GM19239 (cell line): ENCODE measurements at places on chromosomes 1 and 21.

DNA sequence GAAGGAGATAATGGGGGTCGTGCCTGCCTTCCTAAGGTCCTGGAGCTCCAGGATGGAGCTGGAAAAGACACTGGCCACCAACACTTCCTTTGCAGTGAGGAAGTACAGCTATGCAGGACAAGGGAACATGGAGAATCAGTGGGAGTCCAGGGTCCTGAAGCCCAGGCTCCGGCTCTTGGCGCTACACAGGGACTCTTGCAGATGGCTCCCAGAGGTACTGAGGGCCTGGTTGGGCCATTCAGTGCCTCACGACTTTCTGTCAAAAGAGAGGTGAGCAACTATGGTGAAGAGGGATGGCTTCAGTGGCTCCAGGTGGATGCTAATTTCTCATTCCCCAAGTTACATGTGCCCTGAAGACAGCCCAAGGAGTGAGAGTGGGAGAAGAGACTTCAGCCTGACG is 1.8 kb upstream of the ETNK2 start:
- DNase-seq: no peak

DNA sequence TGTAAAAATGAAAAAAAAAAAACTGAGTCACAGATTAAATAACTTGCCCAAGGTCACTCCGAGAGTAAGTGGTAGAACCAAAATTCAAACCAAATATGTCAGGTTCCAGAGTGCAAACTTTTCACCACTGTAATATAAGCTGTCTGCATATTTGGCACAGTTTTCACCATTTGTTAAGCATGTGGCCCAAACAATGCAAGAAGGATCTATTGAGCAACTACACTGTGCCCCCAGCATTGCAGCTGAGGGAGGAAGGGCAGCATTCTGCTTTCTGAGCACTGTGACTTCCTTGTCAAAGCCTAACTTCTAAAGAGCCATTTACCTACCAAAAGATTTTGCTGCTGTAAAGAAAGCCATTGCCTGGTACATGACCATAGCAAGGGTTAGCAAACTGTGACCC is 133.4 kb downstream of the SYT2 start:
- DNase-seq: no peak

DNA sequence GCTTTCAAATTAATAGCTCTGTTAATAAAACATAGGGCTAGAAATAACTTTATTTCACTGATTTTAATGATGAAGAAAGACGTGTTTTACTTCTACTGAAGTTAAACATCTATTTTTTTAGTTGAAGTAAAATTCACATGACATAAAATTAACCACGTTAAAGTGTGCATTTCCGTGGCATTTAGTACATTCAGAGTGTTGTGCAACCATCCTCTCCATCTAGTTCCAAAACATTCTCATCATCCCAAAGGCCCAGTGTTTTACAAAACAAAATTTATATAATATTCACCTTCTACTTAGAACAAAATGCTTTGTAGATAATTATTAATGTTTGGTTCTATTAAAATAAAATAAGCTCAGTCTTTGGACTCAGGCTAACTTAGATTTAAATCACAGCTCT is 108.5 kb upstream of the GNG12 start:
- DNase-seq: no peak

GRCh38 chr1:175889848-175890247 is 146.5 kb upstream of the TNR start:
- no peak for DNase-seq

- no peak for DNase-seq
These were observed 65.6 kb upstream of the ERRFI1 start for GRCh38 chr1:8091691-8092090.

- no peak for DNase-seq
These were observed 10.1 kb upstream of the TMEM52 start for GRCh38 chr1:1929102-1929638.

DNA sequence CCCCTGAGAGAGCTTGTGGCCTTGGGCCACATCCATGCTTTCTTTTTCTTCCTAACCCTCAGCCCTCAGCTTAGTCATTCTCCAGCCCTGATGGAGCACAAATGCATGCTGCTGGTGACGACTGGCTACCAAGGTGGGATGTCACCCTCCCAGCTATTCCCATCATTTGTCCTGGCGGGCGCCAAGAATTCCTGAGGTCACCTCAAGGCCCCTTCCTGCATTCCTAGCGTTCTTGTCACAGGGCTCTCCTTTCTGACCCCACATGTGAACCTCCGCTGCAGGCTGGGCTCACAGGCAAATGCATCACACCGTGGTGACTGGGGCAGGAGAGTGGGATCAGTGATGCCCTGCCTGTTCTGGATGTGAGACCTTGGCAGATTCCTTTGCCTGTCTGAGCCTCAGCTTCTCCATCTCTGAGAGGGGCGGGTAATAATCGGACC is 53.4 kb upstream of the IFFO2 start:
- DNase-seq: no peak

- no peak for DNase-seq
These were observed 73.3 kb upstream of the TINAGL1 start for GRCh38 chr1:31502926-31503511.

- DNase-seq: no peak
These were observed 591.3 kb upstream of the ADGRL2 start for GRCh38 chr1:81209461-81209860.

DNA sequence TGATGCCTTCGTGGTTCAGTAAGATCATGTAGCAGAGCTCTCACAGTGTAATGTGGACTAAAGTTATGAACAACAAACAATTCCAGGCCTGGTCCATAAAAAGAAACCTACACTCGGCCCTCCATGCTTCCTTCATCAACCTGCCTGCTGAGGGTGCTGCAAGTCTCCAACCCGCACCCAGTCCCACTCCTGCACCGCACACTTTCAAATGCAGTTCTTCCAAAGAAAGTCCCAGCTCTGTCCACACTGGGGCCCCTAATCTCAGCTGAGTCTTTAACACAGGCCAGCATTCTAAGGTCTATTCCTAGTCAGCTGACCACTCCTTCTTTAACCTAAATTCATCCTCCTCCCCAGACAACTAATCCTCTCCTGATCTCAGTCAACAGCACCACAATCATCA is 71.5 kb upstream of the NR5A2 start:
- DNase-seq: no peak

DNA sequence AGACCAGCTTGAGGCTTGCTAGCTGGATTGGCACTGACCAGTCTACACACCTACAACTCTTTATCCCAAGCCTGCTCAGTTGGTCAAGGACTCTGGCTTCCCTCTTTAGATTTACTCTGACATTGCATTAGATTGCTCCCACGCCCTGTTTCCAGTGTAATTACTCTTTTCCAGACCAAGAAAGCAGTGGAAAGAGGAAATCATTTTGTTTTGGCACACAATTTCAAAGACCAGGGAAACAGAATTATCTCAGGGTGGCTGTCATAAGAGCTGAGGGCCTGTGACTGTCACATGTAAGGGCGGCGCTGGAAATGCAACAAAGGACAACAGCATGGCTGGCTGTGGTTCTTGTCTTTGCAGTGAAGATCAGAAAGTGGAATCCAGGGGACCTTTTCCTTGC is 302.7 kb downstream of the HHAT start:
- no peak for DNase-seq

DNA sequence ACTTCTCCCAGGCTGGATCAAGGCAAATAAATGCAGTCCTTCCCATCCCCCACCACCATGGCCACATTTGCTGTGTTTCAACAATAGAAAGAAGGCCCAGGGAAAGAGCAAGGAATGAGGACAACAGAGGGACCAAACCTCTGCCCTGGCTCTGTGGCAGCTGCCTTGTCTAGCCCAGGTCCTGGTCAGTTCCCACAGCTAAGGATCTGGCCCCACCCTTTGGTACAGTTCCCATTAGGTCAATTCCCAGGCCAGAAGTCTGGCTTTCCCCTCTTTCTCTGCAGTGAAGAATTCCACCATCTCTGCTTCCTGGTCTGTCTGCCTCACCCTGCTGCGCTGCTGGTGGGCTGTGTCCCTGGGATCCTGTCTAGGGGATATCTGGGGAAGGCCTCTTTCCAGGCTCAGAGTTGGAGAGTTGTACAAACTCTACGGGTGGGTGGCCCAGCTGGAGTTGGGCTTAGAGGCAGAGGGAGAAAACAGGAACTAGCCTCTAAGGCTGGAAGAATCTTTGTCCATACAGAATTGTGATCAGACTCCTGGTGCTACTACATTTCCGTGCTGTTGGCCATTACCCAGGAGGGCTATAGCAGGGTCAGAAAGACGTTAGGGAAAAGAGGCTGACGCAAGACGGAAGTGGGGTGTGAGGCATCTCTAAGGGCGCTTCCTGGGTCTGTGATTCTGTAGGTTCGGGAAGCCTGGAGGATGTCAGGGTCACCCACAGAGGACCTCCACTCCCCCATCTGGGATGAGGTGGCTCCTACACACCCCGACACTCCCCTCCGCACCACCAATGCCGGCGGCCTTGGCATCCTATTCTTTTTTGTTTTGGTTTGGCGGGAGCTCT is 953 bp upstream of the NDUFS2 start:
- no peak for DNase-seq

DNA sequence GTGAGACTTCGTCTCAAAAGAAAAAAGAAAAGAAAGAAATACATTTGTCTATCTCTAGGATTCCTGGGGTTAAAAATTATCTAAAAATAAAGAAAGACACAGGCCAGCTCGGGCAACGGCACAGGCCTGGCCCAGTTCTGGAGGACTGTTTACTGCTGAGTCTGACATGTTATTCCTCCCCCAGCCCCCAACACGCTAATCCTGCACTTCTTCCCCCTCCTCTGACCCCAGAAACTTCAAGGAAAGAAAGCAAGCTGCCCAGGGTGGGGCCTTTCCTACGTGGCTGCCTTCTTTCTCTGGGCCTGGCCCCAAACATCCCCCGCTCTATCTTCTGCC is 40.0 kb downstream of the ACOT7 start:
- DNase-seq: no peak

DNA sequence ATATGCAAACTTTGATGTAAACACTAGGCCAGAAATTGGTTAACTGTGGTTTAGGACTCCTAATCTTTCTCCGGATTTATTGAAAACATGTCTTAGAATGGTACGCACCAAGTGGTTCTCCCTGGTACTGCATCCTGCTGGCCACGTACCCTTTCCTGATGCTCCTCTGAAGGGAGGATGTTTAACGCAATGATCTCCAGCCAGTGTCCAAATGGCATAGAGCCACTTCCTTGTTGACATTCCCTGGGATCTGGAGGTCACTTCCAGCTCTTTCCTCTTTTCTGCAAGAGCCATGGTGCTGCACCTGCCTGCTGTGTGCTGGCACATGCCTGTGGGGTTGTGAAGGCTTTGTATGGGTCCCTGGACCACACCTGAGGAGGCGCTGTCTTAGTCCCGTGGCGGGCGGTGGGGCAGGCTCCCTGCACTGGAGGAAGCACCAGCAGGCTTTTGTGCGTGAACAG is 53.9 kb downstream of the GALNT2 start:
- DNase-seq: no peak

DNA sequence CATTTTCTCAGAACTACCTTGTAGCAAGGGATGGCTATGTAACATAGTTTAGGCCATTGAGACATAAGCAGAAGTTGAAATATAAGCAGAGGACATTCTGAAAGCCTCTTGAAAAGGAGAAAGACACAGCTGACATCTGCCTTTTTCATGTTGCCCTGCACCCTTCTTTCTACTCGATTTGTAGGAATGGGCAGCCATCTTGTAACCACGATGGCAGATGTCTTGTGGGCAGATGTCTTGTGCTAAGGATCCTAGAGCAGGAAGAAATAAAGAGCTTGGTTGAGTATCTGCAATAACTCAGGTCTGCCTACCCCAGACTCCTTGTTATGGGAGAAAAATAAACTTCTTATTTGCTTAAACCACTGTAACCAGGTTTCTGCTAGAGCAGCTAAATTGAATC is 351.0 kb downstream of the PDE4B start:
- no peak for DNase-seq

DNA sequence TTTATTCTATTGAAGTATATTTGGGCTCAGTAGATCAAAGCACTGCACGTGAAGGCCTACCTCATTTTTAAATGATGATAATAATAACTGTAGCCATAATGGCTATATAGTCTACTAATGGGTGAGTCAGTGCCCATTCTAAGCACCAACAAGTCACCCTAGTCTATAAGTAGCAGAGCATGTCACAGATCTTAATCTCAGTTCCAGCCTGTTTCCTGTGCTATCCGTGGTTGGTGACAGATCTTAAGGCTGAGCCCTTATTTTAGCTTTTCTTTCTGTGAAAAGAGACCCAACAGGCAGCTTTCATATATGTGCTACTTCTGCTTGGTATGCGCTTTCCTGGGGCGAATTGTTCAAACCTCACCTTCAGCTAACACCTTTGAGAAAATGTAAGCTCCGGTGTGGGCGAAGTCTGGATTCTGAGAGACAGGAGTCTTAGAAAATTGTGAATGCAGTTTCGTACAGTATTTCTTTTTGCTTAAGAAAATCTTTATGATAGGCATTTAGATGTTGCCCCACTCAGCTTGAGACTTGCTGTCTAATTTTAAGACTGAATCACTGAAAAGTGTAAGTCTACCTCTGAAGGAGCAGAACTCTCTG is 59.6 kb downstream of the FMN2 start:
- DNase-seq: no peak

GRCh38 chr1:1202831-1203560 is 3.4 kb downstream of the TNFRSF18 start:
- DNase-seq: no peak

DNA sequence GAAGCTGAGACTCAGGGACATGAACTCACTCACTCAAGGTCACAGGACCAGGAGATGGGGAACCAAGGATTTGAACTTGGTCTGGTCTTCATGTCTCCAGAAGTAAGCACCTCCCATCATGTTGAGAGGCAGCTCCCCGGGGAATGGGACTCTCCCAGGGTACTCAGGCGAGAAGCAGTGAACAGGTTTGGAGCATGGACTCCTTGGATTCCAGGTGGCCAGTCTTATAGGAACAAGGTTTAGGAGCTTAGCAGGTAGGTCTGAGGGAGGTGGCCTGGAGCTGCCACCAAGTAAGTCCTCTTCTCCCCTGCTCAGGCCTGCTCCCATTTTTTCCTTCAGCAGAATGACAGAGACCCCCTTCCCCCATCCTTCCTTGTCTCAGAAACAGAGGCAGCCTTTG is 14.9 kb upstream of the ARHGEF10L start:
- no peak for DNase-seq

DNA sequence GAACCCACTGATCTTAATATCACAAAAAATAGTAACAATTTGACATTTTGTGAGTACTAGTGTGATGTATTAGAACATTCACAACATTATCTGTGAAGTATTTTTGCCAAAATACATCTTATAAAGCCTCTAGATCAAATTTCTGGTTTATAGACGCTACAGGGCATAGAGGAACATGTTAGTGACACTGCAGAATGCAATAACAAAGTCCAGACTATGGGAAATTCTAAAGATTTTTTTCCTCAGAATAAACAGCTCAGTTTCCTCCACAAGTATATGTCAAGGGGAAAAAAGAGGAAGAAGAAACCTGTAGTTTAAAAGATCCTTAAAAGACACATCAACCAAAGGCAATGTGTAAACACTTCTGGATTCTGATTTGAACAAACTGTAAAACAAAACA is 26.4 kb upstream of the MROH9 start:
- DNase-seq: no peak

- DNase-seq: no peak
These were observed 3.7 kb upstream of the KPNA6 start for GRCh38 chr1:32104127-32104526.
